Stimulated activated CD8-positive, alpha-beta memory T cell treated with anti-CD3 and anti-CD28 coated beads, Interleukin-12 subunit alpha, Interleukin-12 subunit beta, amount 100 ng/mL, for 4 hours (primary cell): ENCODE measurements at places on chromosomes 6 and 20.

GRCh38 chr6:67811239-67812037 lies 823.6 kb upstream of the ADGRB3 start:
- no peak for DNase-seq

DNA sequence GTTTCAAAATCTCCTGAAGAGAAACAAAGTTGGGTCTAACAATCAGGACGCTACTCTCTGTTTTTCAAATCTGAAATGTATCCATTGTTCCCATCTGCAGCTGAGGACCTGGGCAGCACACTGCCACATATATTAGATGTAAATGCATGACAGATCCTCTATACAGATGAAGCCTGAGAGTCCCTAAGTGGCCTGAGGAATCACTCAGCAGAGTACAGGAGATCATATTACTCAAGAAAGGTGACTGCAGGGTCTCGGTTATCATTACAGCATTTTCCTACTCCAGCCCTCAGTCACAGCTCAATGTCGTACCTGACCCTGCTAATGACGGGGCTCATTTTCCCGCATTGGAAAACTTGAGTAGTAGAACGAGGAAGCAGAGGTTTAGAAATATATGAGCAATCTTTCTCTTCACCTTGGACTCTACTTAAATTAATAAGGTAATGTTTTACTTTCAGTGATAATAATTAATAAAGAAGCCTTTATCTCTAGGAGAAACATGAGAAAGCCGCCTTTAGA lies 256.2 kb upstream of the IRAK1BP1 start:
- no peak for DNase-seq

DNA sequence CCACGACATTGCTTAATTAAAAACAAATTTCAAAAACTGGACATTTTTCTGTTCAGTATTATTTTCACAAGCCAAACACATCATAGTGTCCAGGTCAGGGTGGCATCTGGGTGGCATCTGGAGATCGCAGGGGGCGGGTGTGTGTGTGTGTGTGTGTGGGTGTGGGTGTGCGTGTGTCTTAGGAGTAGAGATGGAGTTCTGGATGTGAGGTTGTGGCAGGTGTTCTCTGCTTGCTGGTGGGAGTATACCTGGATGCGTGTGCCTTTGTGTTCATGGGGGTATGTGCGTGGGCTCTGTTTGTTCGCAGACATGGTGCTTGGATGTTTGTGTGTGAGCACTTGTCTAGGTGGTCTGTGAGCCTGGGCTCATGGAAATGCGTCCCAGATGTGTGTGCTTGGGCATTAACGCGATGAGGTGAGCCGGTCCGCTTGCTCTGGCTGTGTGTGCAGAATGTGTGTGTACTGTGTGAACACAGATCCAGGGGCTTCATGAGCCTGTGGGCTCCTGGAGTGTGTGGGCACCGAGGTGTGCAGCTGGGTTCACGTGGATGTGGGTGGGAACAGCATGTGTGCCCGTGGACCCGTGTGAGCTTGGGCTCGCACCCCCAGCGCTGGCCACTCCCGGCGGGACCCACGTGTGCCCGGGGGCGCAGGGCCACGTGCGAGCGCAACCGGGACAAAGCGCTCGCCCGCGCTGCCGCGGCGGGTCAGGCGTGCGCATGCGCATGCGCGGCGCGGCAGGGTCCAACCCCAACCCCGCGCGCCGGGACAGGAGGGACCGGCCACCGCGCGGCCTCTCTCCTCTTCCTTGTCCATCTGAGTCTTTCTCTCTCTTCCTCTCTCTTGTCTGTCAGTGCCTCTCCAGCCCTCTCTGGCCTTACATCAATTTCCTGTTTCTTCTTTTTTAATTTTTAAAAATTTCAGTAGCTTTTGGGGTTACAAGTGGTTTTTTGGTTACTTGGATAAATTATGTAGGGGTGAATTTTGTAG lies 60.4 kb downstream of the SRC start:
- DNase-seq, result peak; percentile 15

- no peak for DNase-seq
Observed at GRCh38 chr6:168709991-168710390, 269.0 kb downstream of the SMOC2 start.

DNA sequence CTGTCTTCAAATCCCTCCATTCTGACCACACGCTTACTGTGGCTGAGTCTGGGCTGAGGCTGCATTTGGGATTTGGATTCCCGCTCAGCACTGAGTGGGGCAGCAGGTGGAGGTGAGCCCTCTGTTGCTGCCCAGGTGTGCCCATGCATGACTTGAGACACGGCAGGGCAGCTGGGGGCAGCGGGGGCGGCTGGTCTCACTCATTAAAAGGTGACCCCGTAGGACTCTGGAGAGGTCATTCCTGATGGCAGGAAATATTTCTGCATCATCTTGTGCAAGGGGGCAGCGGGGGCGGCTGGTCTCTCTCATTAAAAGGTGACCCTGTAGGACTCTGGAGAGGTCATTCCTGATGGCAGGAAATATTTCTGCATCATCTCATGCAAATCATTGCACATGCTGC lies 49.8 kb downstream of the SMOC2 start:
- DNase-seq, result no peak

DNA sequence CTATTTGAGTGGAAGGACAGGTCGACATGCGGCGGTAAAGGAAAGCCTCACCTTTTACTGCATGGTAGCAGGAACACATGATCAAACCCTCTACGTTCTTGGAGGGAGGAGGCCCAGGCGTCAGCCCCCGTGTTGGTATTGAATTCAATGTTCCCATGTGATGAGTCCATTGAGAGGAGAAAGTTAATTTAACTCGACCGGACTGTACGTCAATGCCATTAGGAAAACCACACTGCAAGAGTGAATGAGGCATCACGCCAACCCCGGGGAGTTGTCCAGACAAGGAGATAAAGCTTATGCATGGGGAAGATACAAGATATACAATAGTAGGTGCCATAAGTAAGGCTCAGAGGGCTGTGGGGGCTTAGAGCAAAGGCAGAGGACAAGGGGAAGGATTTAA lies 213.9 kb upstream of the ECI2 start:
- no peak for DNase-seq
